ENCODE measurements at places on chromosomes 3 and 15.

DNA sequence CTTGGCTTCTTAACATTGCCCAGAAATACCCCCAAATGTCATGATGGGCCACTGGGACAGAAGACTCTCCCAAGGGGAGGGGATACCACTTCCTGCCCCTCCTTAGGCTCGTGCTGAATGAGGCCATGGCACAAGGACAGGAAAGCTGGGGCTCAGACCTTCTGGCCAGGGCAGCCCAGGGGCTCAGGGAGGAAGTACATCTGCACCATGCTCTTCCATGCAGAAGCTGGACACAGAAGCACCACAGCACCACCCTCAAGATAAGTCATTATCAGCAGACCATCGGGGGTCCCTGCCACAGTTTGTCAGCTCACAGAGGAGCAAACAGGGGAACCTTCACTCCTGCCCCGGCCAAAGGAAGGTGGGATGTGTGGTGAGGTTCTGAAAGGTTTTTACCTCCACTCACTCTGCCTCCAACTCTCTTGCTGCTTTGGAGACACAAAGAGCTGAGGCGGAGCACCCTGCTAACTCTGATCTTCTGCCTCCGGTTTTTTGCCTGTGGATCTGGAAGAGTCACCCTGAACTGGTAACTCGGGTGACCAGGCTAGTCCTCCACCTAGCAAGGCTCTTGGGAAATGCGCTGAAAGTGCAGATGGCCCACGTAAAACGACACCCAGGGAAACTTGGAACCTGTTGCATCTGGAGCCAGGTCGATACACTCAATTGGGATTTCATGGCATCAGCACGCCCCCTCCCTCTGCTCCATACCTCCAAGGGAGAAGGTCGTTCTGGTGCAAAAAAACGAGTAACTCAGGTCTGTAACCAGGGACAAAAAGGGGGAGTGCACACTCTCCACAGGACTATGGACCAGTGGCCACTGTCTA lies 8.3 kb downstream of the BMF start:
- DNase-seq, result no peak

GRCh38 chr3:16511681-16512434 lies 1.6 kb downstream of the RFTN1 start:
- peak; percentile 70 for DNase-seq

DNA sequence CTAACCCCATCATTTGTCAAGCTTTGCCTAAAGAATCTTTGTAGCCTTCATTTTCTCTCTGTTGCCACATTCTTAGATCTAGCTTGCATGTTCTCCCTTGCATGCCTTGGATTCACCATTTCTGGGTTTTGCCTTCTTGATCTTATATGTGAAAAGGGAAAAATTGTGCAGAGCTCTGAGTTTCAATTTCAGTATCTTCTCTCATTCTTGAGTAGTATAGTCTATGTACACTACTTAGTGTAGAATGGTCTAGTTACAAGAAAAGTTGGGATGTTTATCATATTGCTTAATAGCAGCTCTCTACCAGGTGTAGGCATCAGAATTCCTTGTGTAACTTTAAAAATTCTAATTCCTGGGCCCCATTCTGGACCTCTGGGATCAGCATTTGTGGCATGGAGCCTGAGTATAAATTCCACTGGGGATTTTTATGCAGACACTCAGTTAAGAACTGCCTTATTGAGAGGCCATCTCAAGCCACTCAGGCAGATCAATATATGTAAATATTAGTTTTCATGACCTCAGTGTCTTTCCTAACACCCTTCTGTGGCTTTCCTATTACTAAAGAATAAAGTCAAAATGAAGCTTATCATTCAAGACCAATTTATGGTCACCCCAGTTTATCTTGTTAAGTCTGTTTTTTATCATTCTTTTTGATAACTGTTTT lies 23.4 kb downstream of the GTF2E1 start:
- DNase-seq, result no peak

DNA sequence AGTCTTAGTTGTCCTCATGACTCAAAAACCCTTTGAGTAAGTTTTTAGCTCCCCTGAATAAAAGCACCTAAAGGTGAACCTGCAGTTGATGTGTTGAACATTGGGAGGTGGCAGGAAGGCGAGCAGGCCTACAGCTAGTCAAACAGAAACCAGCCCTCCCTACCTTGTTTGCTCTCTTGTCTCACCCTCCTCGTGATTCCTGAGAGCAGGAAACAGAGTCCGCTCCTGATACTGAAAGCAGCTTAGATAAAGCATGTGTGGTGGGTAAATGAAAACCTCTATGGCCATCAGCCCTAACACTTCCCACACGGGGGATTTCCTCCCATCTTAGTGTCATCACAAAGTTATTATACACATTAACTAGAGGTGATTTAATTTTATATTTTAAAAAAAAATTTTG lies 21.8 kb upstream of the CLDN18 start:
- DNase-seq, result no peak

GRCh38 chr3:50515565-50516439 lies 12.4 kb upstream of the CACNA2D2 start:
- DNase-seq, result peak; percentile 29

GRCh38 chr3:23663661-23664186 lies 142.0 kb upstream of the UBE2E1 start:
- no peak for DNase-seq

DNA sequence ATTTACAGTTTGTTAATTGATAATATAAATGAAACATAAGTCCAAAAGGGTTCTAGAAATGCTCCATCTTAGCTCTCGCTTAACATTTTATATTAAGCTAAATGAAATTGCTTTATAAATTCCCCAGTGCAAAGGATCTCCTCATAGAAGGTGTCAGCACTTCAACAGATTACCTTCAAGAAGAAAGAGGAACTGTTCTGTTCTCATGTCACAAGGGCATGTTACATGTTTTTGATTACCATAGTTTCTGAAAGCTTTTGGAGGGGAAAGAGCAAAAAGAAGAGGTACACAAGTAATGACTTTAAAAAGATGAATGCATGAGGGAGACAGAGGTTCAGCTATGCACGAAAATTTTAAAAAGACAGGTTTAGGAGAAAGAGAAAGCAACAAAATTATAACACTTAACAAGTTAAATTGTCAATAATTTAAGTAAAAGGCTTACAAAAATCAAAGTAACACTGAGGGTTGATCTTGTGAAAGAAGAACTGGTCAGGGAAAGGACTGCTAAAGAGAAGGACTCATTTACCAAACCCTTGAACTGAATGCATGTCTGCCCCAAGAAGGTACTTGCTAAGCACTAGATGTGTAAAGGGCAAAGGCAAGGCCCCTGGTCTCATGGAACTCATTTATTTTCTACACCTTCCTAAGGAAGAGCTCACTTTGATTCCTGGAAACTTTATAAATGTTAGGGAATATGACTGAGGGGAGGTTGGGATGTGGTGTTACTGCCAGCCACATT lies 45.1 kb downstream of the CCDC191 start:
- no peak for DNase-seq

Measured in GM03348 (cell line).